ENCODE measurements at places on chromosomes 13 and 19.
A peak's percentile ranks its signal among the peaks of the same experiment; 100 is the strongest.

- no peak for DNase-seq
Measured at GRCh38 chr19:18264137-18264854, 10.0 kb downstream of the IQCN start.

DNA sequence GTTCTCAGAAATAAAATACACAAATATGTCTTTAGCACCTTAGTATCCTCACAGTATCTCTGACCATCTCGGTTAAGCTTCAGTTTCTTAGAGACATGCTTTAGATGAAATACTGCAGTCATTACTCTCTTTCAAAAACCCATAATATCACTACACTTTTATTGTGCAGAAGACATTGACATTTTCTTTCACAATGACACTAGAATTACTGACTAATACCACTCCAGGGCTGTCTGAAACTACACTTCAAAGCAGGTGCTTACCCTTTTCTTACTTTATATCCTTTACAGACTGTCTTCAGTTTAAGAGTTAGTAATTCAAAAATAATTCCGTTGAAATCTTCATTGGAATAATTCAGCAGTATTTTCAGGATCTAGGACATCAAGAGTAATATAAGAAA lies 42.2 kb upstream of the SLITRK6 start:
- DNase-seq: no peak

GRCh38 chr13:109516186-109516585 lies 270.2 kb downstream of the IRS2 start:
- DNase-seq: peak; percentile 73

- no peak for DNase-seq
Measured at GRCh38 chr13:106432636-106433035, 102.8 kb downstream of the EFNB2 start.

- DNase-seq: no peak
Measured at GRCh38 chr19:1521636-1522035, 2.2 kb upstream of the PLK5 start.

DNA sequence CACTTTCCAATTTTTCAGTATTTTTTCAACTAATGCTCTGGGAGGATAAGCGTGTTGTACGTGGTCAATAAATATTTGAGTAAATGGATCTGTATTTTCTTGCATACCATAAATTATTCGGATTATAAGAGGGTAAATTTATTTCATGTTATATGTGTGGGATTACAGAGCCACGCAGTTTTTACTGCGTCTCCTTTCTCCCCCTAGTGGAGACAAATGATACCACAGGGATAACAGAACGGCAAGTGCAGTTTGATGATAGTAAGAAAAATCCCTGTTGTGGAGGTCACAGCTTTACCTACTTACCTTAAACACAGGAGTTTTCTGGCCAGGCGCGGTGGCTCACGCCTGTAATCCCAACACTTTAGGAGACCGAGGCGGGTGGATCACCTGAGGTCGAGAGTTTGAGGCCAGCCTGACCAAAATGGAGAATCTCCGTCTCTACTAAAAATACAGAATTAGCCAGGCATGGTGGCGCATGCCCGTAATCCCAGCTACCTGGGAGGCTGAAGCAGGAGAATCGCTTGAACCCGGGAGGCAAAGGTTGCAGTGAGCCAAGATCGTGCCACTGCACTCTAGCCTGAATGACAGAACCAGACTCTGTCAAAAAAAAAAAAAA lies 16.8 kb downstream of the MBD3L2B start:
- DNase-seq: no peak

DNA sequence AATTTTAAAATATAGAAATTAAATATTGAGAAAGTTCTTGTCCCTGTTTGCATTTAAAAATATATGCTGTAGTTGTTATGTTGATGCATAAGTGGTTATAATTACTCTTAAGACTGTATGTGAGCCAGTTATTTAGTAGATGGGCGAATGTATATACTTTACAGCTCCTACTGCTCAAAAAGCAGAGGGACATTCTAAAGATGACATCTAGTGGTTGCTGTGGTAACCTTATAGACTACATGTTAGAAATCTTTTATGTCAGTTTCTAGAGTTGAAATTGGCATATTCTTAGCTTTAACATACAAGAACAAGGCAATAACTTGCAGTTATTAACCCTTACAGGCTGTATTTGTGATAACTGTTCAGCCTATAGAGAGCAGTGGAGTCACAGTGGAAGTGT lies 160.5 kb downstream of the OLFM4 start:
- no peak for DNase-seq
